Activated CD8-positive, alpha-beta T cell treated with anti-CD3 and anti-CD28 coated beads, Interleukin-2, amount 10 ng/mL, durations not matched to agents 7 days and 5 days (primary cell): ENCODE measurements at places on chromosomes 4 and X. TPM values are rescaled to one million over a fixed set of nuclear protein-coding genes. Genes with fewer than 3 reads are reported as not detected.

RIBC1 gene
- 0.91 TPM for total RNA-seq

GATA1 gene
- not detected for total RNA-seq

DNA sequence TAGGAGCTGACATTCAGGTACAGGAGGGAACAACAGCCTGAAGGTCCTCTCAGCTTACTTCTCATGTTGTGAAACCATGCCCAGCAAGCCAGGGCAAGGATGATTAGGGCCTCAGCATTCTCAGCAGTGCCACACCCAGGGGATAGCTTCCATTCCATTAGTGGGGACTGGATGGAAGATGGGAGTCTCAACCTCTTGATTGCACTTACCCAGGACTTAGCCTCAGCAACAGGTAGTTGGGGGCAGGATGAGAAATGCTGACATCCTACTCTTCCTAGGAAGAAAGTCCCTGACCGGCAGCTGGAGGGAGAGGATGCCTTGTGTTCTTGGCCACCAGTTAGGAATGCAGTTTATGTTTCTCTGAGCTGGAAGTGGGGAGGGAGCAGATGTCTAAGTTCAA lies 8.8 kb upstream of the BEX3 start:
- H3K27me3 ChIP-seq: peaks cover 2% of the 10 kb centered on the region
- H3K36me3 ChIP-seq: no peaks in the 10 kb centered on the region
- no peak overlapping the region for H3K27ac ChIP-seq
- H3K4me1 ChIP-seq: no peaks in the 10 kb centered on the region
- no peak overlapping the region for H3K4me3 ChIP-seq

DNA sequence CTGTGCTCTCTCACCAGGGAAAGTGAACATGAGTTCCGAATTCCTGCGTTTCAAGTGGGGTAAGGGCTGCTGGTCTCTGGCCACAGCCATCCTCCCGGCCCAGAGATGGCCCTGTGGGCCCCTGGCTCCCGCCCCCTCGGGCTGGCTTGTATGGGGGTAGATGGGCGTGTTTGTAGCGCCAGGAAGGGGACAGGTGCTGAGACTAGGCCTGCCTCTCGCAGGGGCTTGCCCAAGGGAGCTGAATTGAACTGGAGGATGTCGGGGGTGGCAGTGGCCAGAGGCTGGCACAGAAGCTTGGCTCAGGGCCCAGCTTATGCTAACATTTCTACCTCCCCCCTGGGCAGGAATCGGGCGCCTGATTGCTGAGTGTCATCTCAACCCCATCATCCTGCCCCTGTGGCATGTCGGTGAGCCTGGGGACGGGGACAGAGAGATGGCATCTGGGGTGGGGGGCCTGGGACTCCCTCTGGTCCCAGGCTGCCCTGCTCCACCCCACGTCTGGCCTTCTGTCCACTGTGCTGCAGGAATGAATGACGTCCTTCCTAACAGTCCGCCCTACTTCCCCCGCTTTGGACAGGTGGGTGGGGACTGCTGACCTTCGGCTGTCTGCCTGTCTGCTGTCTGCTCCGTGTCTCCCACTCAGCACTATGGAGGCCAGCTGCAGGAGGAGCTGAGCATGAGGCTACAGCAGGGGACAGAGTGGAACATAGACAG lies 8.5 kb downstream of the TAFAZZIN start:
- peaks cover 7% of the 10 kb centered on the region for H3K4me1 ChIP-seq
- H3K27me3 ChIP-seq: no peaks in the 10 kb centered on the region
- no peak for DNase-seq
- H3K27ac ChIP-seq: no peak overlapping the region

DNA sequence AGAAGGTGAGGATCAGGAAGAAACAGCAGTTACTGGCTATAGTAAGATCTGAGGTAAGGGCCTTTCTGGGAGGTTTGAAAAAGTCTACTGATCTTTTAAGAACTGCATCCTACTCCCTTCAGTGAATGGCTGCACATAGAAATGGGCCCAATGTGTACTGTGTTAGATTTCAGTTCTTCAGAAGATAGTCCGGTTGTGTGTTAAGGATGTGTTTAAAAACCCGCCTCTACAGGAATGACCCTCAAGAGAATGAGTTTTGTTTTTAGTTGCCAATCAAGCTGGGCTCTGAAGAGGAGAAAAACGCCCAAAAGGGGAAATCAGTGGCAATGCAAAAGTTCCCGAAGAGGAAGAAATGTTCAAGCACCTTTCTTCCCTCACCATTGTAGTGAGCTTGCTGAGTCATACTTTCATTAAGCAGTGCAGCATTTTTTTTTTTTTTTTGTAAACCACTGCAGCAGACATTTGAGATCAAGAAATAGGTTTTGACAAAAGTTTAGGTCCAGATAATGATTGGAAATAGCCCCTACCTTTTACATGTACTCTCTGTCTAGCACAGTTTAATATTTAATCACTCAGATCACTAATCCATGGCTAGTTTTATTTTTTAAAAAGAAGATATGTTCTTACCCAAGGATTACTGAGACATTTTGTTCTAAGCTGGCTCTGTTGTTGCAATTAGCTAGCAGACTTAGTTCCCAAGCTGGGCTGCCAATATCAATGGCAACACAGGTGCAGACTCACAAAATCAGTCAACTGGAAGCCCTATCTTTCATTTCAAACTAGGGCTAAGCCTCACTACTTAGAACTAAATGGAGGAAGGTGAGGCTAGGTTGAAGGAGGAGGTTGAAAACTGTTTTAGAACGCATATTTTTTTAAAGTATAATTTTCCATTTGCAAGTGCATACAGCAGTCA lies 7.0 kb upstream of the TRPC5OS start:
- H3K27ac ChIP-seq: no peak overlapping the region
- peaks cover 2% of the 10 kb centered on the region for H3K4me1 ChIP-seq
- H3K4me3 ChIP-seq: no peak overlapping the region
- DNase-seq: no peak
- no peaks in the 10 kb centered on the region for H3K36me3 ChIP-seq
